Large intestine (tissue), 12 donors: ENCODE measurements at places on chromosomes 7 and 10. TPM values are rescaled to one million over a fixed set of nuclear protein-coding genes. Genes with fewer than 3 reads are reported as not detected.

Gene UFSP1
- 2.4 TPM for polyA plus RNA-seq

Gene CALU
- 92.5 TPM for polyA plus RNA-seq

Gene WDR86
- 12.0 TPM for polyA plus RNA-seq

Gene ARHGEF5
- polyA plus RNA-seq, result 41.1 TPM

Gene AASS
- polyA plus RNA-seq, result 29.6 TPM

Gene HMX3
- 1.5 TPM for polyA plus RNA-seq

Gene CFAP46
- 0.75 TPM for polyA plus RNA-seq

Gene SFTPA1
- polyA plus RNA-seq, result not detected

Gene KLF14
- 0.18 TPM for polyA plus RNA-seq
